ENCODE measurements at places on chromosomes 2 and 18.
A peak's percentile ranks its signal among the peaks of the same experiment; 100 is the strongest.

DNA sequence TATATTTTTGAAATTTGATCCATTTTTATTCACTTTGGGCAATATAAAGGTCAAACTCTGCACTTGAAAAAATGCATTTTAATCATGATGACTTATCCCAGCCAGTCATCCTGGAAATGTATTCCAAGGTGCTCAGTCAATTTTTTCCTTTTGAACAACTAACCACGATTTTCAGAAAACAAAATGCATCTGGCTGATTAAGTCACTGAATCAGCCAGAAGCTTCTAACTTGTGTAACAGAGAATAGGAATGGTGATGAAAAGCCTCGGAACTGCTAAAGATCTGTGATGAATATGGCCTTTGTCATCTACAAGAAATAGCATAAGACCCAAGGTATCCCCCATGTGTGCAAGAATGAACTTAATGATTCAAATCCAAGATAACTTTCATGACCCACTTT is 572.7 kb downstream of the EPHA4 start:
- DNase-seq = no peak

GRCh38 chr2:239268549-239268948 is 132.3 kb downstream of the HDAC4 start:
- DNase-seq = no peak

DNA sequence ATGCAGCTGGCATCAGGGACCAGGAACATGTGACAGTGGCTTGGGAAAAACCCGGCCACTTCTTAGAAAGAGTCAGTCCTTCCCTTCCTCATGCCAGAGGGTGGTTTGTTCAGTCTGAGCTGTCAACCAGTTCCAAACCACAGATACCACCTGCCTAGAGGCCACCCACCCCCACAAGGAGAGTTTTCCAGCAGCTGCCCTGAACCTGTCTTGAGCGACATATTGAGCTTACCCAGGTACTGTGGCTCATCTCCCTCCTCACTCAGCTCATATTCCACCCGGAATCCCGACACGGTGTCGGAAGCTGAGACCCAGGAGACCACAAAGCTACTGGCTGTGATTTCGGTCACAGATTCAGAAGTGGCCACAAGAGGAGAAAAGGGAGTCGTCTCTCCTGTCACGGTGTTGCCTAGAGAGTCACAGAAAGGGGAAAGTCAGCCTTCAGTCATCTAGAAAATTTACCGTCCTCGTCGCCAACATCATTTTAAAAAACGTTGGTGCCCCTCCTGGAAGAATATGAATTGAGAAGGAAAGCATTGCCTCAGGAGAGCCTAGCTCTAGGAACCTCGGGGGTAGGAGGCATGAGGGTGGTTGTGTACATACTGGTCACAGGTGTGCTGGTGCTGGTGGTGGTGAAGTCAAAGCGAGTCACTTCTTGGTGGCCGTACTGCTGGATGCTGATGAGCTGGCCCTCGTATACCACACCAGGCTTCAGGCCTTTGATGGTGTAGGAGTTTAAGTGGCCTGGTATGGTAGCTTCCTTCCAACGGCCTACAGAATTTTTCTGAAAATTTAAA is 26.3 kb downstream of the FN1 start:
- no peak for DNase-seq

DNA sequence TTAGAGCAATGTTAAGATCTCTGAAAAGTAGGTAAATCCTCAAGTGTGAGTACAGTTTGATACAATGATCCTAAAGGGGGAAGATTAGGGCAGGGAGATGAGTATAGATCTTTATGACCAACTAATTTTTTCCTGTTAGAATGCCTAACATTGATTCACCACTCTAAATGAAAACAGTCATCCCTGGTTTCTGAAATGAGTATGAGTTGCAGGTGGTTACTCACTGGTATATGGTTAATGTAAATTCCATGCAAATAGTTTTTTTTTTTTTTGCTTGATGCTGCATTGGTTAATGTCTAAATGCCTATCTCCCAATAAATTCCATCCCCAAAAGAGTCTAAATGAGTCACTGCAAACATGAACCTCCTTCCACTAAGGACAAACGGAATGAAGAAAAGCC is 55.0 kb upstream of the SERPINB2 start:
- DNase-seq = no peak

DNA sequence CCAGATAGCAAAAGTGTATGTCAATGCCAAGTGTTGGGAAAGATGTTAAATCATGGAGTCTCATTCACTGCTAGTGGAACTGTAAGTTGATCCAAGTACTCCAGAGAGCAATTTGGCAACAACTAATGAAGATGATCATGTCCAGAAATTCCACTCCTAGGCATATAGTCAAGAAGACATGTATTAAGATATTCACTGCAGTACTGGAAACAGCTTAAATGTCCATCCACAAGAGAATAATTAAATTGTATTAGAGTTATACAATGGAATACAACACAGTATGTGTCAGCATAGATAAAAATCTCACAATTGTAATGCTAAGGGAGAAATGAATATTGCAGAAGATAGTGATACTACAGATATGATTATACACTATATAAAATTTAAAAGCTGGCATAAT is 15.2 kb upstream of the LBH start:
- no peak for DNase-seq

DNA sequence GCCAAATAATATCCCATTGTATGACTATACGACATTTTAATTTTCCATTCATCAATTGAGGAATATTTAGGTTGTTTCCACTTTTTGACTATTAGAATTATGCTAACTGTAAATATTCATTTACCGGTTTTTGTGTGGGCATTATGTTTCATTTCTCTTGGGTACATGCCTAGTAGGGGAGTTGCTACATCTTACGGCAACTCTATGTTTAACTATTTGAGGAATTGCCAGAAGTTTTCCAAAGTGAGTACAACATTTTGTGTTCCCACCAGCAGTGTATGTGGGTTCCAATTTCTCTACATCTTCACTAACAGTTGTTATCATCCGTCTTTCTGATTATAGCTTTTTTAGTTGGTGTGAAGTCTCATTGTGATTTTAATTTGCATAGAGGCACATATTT is 1.6 kb upstream of the KDSR start:
- no peak for DNase-seq

- peak; percentile 74 for DNase-seq
Observed at GRCh38 chr2:101419096-101419663, 31.9 kb upstream of the CREG2 start.

GRCh38 chr2:47599171-47599570 is 183.8 kb upstream of the MSH6 start:
- DNase-seq = no peak

DNA sequence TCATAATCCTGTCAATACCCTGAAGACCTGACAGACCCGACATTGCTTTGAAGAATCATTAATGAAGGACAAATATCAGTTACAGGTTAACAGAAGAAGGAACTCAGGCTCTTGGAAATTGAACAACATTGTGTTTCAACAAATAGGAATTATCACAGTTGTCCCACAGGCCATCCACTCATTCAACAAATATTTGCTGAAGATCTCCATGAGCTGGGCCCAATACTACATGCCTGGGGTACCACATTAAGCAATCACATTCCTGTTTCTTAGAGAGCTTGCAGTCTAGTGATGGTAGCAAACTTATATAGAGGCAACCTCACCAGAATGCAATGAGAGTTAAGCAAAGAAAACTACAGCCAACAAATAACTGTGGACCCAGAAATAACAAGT is 671.6 kb upstream of the ACVR2A start:
- DNase-seq = no peak

- DNase-seq = no peak
Observed at GRCh38 chr18:79410171-79410641, 14.5 kb downstream of the NFATC1 start.

GRCh38 chr18:74303936-74304335 is 11.7 kb upstream of the C18orf63 start:
- no peak for DNase-seq

GRCh38 chr18:55515214-55515613 is 72.8 kb downstream of the TCF4 start:
- DNase-seq = no peak

DNA sequence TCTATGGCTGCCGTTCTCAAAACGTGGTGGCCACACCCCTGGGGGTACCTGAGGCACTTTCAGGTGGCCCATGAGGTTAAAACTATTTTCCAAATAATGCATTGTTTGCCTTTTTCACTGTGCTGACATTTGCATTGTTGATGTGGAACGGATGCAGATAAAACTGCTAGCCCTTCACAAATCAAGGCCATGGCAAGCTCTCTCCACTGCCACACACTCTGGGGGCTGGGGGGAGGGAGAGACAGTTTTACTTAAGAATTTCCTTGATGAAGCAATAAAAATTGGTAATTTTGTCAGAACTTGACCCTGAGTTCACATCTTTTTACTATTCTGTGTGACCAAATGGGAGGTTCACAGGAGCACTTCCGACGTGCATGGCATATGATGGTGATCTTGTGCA is 22.0 kb upstream of the TGIF1 start:
- no peak for DNase-seq

- DNase-seq = no peak
Observed at GRCh38 chr2:239055756-239056493, 208.0 kb downstream of the TWIST2 start.

DNA sequence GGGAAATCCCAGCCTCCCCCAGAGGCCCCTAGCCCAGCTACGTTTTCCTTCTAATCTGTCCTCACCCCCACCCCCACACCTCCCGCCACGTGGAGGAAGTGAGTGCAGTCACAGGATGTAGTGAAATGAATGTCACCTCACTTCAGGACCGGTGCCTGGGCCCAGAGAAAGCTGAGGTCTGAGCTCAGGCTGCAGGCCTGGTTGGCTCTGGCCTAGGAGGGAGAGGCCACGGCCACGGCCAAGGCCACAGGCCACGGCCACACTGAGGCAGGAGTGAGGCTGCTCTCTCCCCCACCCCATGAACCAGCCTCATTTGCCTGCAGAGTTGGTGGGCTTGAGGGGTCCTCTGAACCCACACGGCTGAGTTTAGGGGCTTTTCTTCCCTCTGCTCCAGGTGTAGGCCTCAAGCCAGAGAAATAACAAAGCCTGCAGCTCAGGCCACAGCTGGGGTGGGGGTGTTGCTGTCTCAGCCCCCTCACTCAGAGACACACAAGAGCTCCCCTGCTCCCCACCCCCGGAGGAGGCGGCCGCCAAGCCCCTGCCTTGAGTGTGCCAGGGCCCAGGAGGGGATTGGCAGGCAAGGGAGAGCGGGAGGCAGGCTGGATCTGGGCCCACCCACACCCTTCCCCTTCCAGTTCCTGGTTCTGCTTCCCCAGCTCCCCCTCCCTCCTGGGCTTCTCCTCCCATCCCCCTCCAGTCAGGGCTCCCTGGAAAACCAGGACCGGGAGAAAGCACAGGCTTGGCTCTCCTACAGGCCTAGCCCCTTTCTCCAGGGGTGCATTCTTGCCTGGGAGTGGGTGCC is 27.0 kb downstream of the DNMT3A start:
- DNase-seq = peak; percentile 20

DNA sequence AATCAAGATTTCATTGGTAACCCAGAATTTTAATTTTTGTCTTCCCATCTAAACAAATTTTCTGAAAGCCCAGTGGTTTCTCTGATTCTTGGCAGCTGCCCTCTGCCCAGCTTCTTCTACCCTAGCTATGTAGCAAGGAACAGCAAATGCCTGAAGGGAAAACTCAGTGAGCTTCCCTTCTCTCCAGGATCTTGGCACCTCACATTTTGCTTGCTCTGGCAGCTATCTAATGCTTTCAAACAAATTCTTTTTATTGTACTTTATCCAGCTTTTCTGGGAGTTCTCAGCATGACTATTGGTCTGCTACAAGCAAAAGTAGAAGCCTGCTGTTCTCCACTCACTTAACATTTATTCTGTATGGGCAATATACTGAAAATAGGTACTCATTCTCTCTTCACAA is 18.3 kb upstream of the GFPT1 start:
- DNase-seq = no peak

GRCh38 chr2:142892715-142893114 is 15.3 kb downstream of the KYNU start:
- no peak for DNase-seq

- DNase-seq = no peak
Observed at GRCh38 chr18:78247615-78248289, 731.9 kb upstream of the SALL3 start.

- DNase-seq = no peak
Observed at GRCh38 chr2:65050931-65051330, 5.3 kb upstream of the CEP68 start.

GRCh38 chr2:186737732-186738508 is 44.1 kb downstream of the FAM171B start:
- no peak for DNase-seq

- no peak for DNase-seq
Observed at GRCh38 chr2:174529916-174530315, 43.1 kb upstream of the GPR155 start.

DNA sequence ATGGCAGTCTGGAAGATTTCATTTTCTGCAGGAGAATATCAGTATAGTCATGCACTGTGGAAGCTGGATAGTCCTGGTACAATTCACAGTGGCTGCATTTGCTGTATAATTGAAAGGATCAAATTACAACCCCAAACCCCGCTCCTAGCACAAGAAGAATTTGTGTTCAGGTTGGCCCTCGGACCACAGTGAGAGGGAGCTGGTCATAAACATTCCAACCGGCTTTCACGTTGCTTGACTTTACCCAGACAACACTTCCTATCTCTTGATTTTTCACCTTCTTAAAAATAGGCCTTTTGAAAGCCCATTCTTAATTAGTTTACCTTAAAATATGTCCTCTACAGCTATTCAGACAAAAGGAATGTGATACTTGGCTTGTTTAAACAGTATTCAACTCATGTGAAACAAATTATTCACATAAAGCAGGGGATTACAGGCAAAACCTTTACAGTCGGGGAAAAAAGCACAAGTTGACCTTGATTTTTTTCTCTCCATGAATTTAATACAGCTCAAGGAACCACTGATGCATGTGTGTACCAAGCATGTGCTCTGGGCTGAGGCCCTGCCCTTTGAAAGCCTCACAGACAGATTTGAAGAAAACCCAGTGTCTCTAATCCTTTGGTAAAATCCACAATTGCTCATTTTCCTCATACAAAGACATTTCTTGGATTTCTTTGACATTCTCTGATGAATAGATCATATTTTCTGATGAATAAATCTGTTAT is 143.0 kb upstream of the SOX11 start:
- DNase-seq = no peak

DNA sequence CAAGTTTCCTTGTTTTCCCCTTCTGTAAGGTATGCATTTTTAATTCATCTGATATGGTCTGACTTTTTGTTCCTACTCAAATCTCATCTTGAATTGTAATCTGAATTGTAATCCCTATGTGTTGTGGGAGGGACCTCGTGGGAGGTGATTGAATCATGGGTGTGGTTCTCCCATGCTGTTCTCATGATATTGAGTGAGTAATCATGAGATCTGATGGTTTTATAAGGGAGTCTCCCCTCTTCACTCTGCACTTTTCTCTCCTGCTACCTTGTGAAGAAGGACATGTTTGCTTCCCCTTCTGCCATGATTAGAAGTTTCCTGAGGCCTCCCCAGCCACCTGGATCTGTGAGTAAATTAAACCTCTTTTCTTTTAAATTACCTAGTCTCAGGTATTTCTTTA is 476.1 kb downstream of the LPIN1 start:
- DNase-seq = no peak

GRCh38 chr2:31334311-31335026 is 80.1 kb downstream of the XDH start:
- peak; percentile 70 for DNase-seq

All from SK-MEL-5 (cell line).